Right ventricle myocardium superior (tissue), 1 donor: ENCODE measurements at places on chromosomes 6 and 20.

DNA sequence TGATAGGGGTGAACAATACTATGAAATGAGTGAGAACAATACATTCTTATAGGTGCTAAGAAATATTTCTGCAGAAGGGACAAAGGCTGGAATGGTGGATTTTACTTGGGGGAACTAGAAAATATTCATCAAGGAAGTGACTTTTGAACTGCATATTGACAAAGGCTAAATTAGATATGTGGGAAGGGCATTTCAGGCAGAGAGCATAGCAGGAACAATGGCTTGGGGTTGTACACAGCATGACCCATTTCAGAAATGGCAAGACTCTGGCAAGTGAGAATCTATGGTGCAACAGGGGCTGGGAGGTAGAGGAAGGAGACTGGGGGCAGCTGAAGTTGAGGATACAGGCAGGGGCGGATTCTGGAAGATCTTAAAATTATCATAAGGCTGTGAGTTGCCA, 46.7 kb upstream of the KIF16B start:
- no peak for DNase-seq

- no peak for DNase-seq
Observed at GRCh38 chr20:6709910-6710595, 57.4 kb upstream of the BMP2 start.

DNA sequence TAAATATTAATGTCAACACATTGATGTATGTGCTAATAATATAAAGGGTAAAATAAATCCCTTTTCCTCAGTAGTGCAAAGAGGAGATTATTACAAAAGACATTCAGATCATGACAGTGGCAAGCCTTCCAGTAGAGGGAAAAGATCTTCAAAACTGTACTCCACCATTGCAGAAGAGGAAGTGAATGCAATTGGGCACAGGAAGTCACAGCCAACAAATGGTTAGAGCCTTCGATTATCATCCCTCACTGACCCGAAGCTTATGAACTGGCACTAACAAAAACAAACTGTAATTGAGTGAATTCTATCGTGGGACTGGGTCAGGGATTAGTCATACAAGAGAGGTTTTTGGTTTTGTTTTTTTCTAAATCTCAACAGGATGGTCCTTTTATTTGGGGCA, 39.3 kb upstream of the SCGN start:
- no peak for DNase-seq

DNA sequence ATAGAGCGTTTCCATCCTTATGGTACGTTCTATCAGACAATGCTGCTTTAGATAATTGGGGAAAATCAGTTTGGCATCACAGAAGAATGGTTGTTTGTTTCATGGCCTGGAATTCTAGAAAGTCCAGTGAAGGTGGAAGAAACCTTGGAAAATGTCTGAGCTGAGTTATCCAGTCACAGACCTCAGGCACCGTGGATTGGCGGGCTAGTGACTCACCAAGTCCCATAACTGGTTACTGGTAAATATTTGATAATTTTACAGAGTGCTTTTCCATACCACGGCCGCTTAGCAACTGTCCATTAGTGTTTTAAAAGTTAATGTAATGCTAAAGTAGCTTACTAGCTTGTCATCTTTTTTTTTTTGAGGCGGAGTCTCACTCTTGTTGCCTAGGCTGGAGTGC, 99.4 kb downstream of the SLC35B3 start:
- no peak for DNase-seq

DNA sequence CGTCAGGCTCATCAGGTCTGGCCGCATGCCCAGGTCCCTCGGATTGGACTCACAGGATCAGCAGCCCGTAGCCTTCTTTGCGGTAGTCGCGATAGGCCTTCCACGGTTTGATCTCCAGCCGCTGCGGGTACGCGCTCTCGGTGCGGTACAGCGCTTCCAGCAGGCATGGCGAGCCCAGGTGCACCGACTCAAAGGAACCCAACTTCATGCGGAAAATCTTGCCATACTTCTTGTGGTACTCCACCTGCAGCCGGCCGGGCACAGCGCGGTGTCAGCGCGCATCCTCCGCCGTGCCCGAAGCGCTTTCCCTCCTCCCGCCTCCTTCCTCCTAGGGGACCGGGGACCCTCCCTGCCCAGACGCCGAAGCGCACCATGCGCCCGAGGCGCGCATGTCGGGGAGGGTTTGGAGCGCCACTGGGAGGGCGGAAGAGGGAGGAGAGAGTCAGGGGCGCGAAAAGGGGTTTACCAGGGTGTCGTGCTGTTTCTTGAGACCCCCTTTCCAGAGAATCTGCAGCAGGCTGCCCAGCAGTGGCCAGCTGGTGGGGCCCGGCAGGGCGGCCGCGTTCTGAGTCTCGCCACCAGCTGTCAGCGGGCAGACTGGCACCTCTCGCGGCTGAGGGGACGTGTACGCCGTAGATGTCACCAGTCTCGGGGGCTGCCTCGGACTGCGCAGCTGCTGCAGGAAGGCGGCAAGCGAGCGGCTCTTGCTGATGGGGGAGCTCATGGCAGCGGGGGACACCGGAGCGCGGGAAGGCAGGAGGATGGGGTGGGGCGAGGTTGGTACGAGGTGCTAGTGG, 732 bp downstream of the CYP24A1 start:
- DNase-seq: no peak

DNA sequence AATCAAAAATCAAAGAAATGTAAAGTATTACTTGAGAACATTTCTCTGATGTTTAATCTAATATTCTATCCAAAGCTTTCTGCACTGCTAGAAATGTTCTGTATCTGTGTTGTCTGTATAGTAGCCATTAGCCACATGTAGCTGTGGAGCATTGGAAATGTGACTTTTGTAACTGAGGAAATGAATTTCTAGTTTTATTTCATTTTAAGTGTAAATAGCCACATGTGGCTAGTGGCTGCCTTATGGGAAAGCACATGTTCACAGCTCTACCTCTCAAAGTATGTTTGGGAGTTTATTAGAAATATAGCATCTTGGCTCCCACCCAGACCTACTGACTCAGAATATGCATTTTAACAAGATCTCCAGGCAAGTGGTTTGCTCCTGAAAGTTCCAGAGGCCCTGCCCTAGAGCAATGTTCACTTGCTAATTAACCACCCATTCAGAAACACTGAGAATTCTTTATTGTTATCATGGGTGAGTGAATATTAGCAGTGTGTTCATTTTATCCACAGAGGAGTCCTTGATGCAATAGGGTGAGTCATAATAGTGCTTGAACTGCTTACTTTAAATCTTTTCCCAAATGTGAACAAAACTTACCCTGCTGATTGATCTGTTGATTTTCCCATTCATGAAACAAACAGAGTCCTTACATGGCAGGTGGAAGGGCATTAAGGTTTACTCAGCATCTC, 282.7 kb downstream of the PLCB1 start:
- DNase-seq: no peak

DNA sequence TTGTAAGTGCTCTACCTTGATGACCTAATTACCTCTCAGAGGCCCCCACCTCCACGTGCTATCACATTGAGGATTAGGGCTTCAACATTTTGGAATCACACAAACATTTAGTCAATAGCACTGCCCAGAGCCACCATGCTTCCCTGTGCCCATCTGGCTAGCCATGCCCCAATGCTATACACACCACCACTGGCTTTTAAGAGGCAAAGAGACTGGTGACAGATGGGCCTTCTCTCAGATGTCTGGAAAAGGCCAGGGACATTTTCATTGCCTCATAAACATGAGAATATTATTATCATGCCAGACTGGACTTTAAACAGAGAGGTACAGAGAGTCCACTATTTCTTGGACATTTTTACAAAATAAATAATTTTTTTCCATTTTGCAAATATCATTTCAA, 29.8 kb downstream of the TRMT6 start:
- no peak for DNase-seq

- DNase-seq: no peak
Observed at GRCh38 chr6:112800439-112800838, 453.3 kb downstream of the RFPL4B start.

DNA sequence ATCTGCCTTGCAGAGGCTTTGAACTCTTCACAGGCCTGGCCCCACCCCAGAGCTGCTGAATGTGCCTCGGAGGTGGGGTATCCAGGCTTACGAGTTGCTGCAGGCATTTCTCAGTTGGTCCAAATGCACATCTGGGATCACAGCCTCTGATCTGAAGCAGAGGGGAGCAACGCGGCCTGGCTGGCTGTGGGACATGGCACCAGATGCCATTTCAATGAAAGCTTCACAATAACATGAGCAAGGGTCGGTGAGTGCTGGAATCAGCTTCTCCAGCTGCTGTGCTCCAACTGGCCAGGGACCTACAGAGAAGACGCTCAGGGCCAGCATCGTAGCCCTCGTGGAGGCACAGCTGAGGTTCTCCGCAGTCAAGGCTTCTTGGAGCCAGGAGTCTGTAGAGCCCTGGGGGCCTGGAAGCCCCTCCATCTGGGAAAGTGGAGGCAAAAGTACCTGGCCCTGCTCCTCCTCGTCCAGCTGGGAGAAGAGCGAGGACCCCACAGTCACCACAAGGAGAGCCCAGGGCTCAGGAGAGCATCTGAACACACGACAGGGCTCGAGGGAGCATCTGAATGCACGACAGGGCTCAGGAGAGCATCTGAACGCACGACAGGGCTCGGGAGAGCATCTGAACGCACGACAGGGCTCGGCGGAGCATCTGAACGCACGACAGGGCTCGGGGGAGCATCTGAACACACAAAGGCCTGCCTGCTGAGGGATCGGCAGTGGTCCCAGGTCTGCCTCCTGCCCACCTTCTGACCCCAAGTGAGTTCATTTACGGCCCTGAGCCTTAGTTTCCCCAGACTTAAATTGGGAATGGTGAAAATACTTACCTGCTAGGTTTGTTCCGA, 165.2 kb downstream of the DLL1 start:
- DNase-seq: no peak

DNA sequence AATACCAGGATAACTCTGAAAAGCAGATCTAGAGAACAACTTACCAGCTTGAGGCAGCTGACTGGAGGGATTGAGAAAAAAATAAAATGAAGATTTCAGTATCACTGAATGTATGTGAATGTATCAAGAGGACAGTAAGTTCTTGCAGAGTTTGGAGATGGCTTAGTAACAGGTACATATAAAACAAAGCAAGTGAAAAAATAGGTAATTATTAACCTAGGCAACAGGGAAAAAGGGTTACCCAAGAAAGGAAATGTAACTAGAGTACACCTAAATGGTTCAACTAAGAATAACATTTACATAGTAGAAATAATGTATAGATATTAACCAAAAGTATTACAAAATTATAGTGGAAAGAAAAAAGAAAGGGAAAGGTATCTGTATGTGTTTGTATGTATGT, 67.3 kb downstream of the NRSN1 start:
- no peak for DNase-seq

DNA sequence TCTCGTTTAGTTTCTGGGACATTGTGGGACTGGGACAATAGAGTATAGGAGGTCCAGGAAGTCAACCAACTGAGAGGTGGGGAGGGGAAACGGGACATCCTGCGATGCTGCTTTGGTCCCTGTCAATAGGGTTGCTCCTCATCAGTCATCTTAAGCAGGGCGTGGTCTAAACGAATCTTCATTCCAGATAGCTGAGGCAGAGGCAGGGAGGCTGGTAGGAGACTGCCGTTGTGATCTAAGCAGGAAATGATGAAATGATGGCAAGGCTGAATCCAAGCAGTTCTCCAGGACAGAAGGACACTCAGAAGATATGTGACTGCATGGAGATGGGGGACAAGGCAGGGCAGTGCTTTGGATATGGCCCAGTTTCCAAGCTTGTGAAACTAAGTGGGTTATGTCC, 953.4 kb downstream of the KIF16B start:
- DNase-seq: no peak

DNA sequence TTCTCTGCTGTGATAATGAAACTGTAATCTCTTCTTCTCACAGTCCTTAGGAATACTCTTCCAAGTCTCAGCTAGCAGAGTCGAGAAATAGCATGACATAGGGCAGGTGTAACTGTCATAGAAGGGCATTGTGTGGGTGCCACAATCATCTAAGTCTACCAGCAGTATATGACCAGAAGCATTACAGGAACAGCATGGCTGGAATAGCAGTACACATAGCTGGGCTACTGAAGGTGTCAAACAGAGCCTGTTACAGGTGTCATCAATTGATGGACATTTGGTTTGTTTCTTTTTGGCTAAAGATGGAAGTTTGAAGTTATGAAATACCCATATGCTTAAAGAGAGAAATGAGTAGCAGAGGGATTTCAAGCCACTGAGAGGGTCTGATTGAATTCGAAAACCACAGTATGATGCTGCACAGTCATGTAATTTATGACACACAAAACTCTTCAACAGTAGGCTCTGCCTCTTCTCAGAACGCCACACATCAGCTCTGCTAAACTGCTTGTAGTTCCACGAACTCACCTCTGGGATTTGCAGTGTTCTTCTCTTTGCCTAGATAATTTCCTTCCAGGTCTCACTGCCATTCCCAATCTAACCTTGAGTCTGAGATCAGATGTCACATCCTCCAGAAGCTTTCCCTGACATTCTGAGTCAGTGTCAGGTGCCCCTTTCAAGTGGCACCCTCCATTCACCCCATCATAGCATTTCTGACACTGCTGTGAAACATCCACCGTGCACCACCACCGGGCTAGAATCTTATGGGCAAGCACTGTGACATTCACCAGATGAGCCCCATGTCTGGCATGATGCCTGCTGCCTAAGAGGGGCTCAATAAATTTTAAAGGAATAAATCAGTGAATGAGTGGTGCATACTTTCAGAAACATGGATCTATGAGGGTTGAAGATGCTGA, 151.0 kb downstream of the ADAT2 start:
- DNase-seq: no peak

- DNase-seq: no peak
Observed at GRCh38 chr6:155519176-155519738, 63.6 kb upstream of the NOX3 start.

DNA sequence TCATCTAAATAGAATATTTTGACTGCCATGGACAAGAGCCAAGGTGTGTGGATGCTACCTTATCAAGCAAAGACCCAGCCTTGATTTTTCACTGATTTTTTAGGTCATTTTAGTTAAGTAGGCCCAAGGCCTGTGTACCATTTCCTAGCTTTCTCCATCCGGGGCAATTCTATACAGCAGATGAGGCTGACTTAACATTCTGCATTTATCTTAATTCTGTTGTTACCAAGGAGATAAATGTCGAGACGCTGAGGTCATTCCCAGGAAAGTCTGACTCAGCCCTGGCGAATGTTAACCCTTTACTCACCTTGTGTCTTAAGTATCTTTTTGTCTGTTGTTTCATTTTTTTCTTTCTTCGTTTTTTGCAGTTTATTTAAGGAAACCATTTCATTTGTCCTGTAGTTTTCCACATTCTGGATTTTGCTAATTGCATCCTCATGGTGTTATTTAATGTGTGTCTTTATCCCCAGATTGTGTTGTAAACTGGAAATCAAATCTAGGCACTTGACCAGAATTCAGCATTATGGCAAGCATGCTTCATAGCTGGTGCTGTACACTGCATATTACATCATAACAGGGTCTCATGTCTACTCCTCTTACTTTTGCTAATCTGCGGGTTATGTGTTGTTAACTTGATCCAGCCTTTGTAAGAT, 277.0 kb downstream of the CDKAL1 start:
- no peak for DNase-seq

- no peak for DNase-seq
Observed at GRCh38 chr6:121896363-121896762, 460.9 kb downstream of the GJA1 start.

DNA sequence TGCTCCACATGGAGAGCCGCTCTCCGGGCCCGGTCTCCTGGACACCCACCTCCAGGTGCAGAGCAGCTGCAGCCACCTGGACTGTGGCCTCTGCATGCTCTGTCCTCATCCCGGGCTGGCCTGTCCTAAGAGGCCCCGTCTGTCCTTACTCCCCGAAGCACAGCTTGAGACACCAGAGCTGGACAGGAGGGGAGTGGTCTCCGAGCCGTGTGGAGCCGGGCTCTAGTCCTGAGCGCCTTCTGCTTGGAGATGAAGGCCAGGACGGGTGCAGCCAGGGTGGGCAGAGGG, 6.7 kb upstream of the NTSR1 start:
- DNase-seq: no peak
